Right hindlimb (tissue), 1 donor: ENCODE measurements at places on chromosomes 12 and 14.

- DNase-seq: no peak
These were observed 3.4 kb downstream of the TXNRD1 start for GRCh38 chr12:104218935-104219334.

DNA sequence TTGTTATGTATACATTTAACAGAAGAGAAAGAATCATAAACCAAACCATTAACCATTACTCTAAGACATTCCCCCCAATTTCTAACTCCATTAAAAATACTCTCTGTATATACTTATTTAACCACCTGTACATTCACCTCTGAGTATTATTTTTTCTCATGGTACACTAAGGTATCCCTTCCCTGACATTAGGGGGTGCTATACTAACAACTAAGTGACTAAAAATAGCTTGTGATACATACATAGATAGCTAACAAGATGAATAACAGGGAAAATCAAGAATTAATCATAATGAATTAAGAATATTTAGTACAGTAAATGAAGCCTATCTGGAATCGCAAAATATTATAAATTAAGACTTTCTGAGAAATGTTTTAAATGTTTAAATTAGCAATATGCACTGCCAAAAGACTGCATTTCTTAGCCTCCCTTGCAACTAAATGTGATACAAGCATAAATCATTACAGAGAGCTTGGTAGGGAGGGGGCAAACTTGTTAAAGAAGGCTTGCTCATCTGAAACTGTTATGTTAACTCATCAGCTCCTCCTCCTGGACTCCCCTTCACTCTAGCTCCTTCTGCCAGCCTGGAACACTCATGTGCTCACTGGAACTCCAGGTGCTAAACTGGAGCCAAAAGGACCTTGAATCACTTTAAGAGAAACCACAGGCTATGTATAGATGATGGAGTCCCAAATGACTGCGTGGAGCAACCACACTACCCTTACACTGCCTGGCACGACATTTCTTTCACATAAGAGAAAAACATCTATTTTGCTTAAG, 14.9 kb downstream of the C2CD5 start:
- no peak for DNase-seq

DNA sequence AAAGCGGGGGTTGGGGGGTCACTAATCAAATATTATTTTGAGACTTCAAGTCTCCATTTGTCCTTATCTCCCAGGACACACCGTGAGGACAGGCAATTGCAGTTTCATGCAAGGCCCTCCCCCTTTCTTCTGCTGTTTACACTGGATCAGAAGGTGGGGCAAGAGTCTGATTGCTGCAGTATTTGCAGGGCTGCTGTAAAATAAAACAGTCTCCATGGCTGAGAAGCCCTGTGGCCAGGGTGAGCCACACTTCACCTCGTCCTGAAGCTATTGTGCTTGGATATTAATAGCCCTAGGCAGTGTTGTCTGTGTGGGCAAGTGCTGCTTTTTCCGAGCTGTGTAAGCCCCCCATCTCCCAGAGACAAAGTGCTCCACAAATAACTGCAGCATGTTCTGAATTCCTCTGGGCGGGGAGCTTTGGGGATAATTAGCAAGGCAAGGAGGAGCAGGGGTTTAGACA, 187.4 kb upstream of the NTF3 start:
- no peak for DNase-seq

DNA sequence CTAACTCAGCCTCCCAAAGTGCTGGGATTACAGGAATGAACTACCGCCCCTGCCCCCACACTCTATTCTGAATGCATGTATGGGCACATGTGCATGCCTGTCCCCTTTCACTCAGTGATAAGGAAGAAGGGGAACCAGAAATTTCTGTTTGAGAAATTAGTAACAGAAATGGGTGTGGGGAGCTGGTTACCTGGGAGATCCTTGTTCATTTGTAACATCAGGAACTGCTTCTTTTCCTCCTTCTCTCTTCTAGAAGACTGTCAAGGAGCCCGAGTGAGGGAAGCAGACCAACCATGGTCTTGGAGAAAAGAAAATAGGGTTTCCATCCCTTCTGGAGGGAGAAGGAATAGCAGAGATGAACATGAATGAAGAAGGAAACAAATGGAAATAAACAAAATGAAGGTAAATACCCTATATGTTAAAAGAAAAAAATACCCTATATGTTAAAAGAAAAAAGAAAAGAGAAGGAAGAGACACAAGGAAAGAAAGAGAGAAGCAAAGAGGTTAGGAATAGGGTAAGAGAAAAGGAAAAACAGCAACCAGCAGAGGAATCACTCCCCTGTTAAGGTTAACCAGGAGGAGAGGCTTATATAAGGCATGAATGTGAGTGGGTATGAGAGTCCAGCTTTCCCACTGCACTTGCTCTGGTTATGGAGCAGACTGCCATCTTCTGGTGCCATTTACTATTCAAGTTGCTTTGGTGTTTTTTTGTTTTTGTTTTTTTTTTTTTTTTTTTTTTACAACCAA, 3.3 kb downstream of the PPP1R3E start:
- no peak for DNase-seq

DNA sequence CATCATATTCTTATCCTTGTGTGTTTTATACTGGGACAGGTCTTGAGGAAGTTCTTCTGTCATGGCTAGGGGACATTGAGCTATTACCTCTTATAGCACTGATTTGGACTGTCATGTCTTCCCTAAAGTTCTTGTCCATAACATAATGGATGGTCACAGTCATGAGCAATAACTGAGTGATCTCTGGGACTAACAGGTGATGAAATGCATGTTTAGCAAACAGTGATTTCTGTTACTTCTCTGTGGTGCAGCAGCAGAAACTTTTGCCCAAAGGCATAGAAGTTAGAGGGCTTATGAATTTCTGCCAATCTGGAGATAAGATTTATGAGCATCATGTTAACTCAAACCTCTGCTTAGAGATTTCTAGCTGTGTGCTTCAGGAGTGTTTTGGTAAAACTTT, 5.9 kb downstream of the ADIPOR2 start:
- no peak for DNase-seq

GRCh38 chr14:101499080-101499479, 62.2 kb upstream of the DIO3 start:
- DNase-seq: peak; percentile 23

DNA sequence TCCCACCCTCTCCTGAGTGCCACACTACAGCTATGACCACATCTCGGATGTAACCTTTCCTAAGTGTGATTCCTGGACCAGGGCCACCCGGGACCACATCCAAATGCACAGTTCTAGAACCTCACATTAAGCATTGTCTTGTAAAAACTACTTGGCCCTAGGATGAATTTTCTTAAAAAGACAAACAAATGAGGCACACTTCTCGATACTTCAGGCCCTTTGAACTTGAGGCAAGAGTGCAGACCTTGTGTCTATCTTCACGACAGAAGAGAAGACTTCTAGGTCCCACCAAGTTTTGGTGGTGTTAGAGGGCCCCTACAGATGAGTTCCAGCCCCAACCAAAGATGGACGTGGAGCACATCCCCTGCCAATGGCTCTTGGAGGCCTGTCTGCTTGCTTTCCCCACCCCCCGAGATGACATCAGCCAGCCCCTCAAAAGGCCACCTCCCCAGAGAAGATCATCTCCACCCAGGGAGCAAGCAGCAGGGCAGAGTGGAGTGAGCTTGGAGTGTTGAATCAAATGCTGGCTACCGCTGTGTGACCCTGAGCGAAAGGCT, 9.3 kb downstream of the ISCU start:
- no peak for DNase-seq

DNA sequence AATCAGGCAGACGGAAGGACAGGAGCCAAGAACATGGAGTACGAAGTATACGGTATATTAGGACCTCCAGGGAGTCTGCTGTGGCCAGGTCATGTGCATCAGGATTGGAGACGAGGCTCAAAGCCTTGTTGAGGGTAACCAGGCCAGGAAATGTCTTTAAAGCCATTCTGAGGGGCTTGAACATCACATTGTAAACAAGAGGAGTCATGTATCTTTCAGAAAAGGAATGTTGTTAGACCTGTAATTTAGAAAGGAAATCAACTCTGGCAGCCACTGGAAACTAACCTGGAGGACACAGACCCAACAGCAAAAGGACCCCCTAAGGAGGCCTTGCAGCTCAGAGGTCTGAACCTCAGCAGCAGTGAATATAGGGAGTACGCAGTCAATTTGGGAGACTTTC, 7.5 kb downstream of the MAP3K9 start:
- no peak for DNase-seq

DNA sequence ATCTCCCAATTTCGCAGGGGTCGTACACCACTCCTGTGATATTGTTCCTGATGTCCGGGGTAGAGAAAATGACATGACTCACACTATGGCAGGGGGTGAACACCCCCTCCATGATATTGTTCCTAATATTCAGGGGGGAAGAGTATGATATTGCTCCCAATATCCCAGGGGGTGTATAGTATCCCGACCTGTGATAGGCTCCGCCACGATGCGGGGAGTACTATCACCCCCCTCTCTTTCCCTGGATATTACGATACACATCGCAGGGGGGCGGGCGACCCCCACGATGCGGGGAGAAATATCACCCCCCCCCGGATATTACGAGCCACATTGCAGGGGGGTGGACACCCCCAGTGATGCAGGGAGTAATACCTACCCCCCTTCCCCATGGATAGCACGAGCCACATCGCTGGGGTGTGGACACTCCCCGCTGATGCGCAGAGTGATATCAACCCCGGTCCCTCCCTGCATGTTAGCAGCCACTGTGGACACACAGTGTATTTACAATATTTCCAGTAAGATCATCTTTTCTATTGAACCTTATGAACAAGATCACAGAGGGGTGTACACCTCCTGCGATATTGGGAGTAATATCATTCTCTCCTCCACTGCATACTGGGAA, 17.7 kb downstream of the SMIM41 start:
- no peak for DNase-seq

DNA sequence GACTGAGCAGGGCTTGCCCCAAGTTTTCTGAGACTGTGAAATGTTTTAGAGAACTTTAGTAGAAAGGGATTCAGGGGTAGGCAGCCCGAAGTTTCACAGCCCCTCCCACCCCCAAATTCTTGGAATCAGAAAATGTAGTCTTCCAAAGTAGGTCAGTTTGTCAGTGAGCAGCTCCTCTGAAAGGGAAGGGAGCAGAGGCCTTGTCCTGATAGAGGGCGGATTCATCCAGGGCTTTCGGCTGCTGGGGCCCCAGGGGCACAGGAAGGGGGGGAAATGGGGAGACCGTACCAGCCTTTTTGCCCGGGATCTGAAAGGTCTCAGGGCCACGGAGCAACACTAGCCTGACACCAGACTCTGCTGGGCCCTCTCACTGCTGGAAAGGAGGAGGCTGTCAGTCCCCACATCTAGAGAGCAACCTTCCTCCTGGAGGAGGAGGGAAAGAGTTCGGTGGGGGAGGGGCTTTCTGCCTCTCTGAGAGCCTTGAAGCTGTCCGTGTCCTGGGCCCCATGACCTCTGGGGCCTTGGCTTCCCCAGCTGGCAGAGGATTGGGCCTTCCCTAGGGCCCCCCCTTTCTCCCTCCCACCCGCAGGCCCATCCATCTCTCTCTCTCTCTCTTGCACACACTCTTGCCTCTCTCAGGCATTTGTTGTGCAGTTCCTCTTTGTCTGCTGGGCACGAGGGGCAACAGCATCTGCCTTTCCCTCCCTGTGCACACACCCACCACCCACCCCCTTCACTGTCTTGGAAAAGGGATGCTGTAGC, at the start of gene IKZF4:
Gene IKZF4 (plus strand): TSS at position 621 of the 762 bp plus-strand sequence. CDS start 451 bp downstream, outside the sequence.
- peak; percentile 78 for DNase-seq

DNA sequence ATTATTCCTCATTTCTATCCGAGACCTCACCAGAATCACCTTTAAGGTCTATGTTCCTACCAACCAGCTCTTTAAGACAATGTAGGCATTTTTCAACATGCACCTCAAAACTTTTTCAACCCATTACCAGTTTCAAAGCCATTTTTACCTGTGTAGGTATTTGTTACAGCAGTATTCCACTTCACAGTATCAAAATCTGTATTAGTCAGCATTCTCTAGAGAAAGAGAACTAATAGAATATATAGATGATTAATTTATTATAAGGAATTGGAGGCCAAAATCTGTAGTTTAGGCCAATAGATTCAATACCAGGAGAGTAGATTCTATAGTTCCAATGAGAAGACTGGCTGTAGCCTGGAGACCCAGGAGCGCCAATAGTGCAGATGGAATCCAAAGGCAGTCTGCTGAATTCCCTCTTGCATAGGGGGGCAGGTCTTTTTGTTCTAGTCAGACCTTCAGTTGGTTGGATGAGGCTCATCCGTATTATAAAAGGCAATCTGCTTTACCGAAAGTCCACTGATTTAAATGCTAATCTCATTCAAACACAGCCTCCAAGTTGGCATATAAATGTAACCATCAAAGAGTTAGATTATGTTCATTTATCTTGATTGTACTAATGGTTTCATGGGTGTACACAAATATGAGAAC, 151.6 kb upstream of the SYT1 start:
- no peak for DNase-seq

- no peak for DNase-seq
These were observed 44.2 kb downstream of the LTBP2 start for GRCh38 chr14:74567646-74568379.

GRCh38 chr14:57686304-57686703, 179.6 kb downstream of the SLC35F4 start:
- DNase-seq: peak; percentile 32

- DNase-seq: no peak
These were observed 6.0 kb downstream of the TMCC3 start for GRCh38 chr12:94644141-94644979.

DNA sequence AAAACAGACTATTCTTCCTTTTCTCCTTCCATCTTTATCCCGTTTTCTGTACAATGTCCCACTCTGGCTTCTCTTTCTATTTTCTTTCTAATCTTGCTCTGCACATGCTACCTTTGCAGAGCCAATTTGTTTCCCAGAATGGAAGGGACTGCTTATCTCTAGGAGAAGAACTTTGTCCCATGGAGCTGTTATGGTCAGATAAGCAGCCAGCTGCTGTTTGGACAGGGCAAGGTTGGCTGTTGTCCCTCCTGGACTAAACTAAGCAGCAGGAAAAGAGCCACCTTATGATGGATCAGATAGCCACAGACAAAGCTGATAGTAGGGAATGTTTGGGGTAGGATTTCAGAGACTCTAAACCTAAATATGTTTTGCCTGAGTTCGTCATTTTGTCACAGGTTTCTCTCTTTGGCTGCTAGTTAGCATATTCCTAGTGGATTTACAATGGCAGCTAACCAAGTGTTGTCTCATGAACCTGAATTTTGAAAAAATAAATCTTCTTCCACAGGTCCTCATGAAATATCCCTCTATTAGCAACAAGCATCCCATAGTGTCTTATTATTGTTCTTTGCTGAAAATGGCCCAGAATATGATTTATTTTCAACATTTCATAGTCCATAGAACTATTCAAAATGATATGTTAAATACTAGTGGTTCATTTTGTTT, 262.8 kb downstream of the SLC16A7 start:
- DNase-seq: no peak

- no peak for DNase-seq
These were observed 5.7 kb upstream of the VTI1B start for GRCh38 chr14:67680121-67680602.

GRCh38 chr14:33042591-33042990, 103.9 kb downstream of the NPAS3 start:
- no peak for DNase-seq

GRCh38 chr14:102079700-102079979, 7.2 kb downstream of the HSP90AA1 start:
- DNase-seq: no peak
